Right hindlimb (tissue), 1 donor: ENCODE measurements at places on chromosomes 2 and 18.
A peak's percentile ranks its signal among the peaks of the same experiment; 100 is the strongest.

GRCh38 chr2:67453310-67453709, 56.2 kb downstream of the ETAA1 start:
- DNase-seq, result no peak

- no peak for DNase-seq
Measured at GRCh38 chr2:234730066-234730640, 221.7 kb upstream of the SH3BP4 start.

- no peak for DNase-seq
Measured at GRCh38 chr2:72037261-72037666, 110.4 kb downstream of the CYP26B1 start.

GRCh38 chr2:205539603-205540002, 142.7 kb upstream of the NRP2 start:
- no peak for DNase-seq

GRCh38 chr2:67423489-67423888, 26.4 kb downstream of the ETAA1 start:
- no peak for DNase-seq

DNA sequence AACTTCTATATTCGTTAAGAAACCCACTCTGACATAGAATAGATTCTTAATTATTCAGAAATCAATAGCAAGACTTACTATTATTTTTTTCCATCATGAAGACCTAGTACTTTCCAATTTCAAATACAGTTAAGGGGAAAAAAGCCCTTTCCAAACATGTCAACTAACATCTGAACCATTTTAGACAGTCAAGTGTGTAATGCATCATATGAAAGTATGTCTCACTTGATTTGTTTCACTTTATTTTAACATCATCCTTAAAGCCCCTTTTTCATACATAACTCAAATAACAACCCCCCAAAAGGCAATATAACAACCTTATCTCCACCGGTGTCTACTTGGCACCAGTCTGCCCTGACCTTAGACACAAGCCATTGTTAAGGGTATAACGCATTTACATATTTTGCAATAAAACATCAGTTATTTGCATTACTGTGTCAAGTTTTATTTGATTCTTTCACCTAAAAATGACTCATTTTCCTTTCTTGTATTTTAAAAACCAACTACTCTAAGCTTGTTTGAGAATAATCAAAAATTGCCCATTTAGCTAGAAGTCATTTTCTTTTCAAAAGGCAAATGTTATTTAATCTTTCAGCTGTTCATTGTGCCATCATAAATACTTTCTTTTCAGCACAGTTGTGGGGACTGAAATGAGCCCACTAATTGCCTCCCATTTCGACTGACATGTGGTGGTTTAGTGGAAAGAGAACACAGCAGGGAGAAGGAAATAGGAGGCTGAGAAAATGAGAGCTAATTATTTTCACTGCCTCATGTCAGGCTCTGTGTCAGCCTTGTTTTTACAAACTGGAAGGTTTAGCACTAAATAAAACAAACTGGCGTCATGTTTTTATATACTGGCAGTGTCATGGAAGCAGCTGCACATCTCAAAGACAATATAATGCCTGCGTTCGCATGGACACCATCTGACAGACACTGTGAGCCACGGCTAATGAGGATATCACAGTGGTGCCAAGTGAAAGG, 104.7 kb upstream of the CDCA7 start:
- DNase-seq, result no peak

- no peak for DNase-seq
Measured at GRCh38 chr2:240730501-240731177, 39.0 kb downstream of the AQP12A start.

- no peak for DNase-seq
Measured at GRCh38 chr2:138182250-138182936, 218.1 kb downstream of the HNMT start.

DNA sequence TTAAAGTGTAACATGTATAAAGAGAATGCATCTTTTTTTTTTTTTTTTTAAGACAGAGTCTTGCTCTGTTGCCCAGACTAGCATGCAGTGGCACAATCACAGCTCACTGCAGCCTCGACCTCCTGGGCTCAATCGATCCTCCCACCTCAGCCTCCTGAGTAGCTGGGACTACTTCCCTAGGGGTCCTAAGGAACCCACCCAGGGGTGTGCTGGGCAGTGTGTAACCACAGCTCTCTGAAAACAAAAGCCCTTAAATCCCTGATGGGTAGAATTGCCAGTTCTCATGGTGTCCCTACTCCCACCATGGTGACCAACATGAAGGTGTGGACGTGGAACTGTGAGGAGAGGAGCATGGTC, 105.6 kb upstream of the ST3GAL5 start:
- DNase-seq, result no peak

DNA sequence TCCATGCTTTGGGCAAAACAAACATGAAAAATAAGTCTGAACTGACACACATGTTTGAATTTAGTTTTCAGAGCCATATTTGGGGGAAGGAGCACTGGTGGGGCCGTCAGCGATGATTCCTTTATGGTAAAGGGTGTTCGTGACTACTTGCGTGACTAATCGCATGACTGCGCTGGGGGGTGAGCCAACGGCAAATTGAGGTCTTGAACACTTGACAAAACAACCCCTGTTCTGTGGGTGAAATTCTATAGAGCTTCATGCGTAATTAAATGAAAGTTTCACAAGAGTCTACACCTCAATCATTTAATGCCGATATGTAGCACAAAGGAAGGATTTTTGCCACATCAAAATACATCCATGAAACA, 127.5 kb upstream of the CYP1B1 start:
- no peak for DNase-seq

- DNase-seq, result no peak
Measured at GRCh38 chr2:174511580-174512260, 24.9 kb upstream of the GPR155 start.

DNA sequence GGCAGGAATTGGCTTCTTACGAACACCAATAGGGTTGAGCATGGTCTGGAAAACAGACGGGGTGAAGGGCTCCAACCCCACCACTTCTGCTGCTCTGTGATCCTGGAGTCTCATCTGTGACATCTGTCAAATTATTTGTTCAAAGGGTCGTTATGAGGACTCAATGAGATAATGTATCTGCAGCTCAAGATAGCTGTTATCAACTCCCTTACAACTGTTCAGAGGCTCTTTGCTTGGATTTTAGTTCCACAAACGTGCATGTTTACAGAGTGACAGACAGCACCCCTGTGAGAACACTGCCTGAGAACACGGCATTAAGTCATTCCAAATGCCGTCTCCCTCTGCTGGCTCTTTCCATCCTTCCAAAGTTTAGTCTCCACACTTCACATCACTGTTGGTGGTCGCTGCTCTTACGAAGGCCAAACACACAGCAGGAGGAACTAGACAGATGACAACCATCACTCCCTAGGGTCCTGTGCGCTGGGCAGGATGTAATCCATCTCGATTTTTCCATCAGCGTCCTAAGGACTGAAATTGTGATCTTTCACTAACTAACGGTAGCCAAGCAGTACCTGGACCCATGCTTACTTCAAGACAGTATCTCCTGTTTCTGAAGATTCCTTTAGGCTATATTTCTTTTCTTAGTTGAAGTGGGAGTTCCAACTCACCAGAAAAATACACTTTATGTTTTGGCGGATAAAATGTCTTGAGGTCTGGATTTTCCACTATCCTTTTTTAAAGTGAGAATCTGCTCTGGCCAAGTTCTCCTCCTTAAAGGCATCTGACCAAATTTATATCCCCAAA, 220.3 kb downstream of the ANAPC1 start:
- peak; percentile 83 for DNase-seq

DNA sequence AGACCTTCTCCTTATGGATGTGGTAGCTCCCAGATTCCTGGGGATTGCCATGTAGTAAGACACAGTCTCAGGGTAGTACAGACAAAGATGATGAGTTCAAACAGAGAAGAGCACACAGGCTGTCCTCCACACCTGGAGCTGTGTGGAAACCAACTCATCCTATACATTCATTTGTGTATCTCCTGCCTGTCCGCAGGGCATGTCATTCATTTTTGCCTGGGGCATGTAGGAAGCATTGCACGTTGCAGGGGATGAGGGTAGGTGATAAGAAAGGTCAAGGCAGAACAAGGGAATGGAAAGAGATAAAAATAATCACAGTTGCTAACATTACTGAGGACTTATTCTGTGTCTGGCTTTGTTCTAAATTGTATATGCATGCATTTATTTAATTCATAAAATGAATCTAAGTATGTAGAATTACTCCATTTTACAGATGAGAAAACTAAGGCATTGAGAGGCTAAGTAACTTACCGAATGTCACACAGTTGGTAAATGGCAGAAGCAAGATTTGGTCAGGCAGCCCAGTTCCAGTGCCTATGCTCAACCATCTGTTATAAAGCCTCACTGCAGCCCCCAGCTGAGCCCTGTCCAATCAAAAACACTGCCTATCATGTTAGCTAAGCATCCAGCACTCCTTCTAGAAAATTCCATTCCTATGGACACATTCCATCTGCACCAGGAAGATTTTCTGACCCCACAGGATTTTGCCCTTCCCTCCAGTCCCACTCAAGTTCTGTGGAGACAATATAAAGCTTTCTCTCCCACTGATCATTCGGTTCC, 81.0 kb downstream of the SUMO1 start:
- DNase-seq, result no peak
